NCI-H524 treated with DMSO at 0.1 percent for 48 hours (cell line): ENCODE measurements at places on chromosomes 5 and 9.

GRCh38 chr5:18357486-18357885 is 723.2 kb downstream of the TAF11L14 start:
- no peak for DNase-seq

DNA sequence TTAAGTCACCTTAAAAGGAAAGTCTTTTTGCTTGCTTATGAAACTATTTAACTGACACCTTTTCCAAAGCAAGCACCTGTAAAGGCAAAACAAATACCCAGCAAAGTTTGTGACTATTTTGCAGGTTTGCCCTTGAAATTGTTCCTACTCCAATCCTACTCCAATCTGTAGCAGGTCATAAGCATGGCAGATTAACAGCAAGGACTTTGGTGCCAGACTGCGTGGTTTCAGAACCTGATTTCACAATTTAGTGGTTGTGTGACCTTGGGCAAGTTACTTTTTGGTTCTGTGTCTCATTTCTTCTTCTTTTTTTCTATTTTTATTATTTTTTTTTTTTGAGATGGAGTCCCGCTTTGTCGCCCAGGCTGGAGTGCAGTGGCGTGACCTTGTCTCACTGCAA is 282.1 kb downstream of the RFX3 start:
- no peak for DNase-seq

- DNase-seq, result no peak
These were observed 15.6 kb upstream of the GNA14 start for GRCh38 chr9:77663754-77664153.

- DNase-seq, result no peak
These were observed 149.2 kb downstream of the PBX3 start for GRCh38 chr9:125896404-125896803.

- DNase-seq, result no peak
These were observed 293.2 kb upstream of the CLINT1 start for GRCh38 chr5:158152136-158152535.

GRCh38 chr9:122656378-122656777 is 1.0 kb downstream of the OR1B1 start:
- DNase-seq, result no peak

GRCh38 chr9:114486205-114486963 is 18.9 kb downstream of the WHRN start:
- DNase-seq, result no peak

DNA sequence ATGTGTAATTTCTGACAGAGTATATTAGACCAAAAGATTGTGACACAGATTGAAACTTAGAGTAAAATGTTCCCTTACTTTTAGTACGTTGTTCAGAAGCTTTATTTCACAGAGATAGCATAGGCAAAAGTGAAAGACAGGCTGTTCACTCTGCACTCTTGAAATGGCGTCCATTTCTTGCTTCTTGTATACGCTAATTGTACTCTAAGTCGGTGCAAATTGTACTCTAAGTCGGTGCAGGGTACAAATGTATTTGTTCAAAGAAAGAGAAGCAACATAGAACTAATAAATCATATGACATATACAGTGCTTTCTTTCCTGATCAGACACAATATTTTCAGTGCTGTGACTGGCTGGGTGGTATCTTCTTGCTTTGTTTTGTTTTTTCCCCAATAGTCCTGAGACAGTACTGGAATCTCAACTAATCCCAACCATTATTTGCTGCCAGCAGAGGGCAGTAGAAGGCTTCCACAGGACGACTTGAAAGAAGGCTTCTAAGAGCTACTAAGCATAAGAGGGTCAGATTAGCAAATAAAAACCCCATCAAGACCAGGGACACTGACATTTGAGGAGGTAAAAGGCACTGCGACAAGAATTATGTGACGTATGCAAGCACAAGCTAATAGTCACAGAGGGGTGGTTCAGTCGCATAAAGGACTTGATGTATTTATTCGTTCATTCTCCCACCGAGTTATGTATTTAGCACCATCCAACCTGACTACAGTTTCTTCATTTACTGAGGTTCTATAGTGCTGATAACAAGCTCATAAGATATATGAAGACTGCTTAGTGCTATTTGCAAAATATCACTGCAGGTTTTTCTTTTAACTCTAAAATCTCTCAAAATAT is 831.8 kb downstream of the TAF11L14 start:
- DNase-seq, result peak; percentile 97
